ENCODE measurements at places on chromosomes 7 and 10. TPM values are rescaled to one million over a fixed set of nuclear protein-coding genes. Genes with fewer than 3 reads are reported as not detected.

PITX3 gene
- total RNA-seq, result not detected

BAG3 gene
- total RNA-seq, result 105 TPM

SLC18A3 gene
- not detected for total RNA-seq

ESYT2 gene
- total RNA-seq, result 52.6 TPM

AASS gene
- total RNA-seq, result 8.7 TPM

METTL27 gene
- total RNA-seq, result 4.8 TPM

AOAH gene
- not detected for total RNA-seq

LEP gene
- not detected for total RNA-seq

DMBT1 gene
- total RNA-seq, result 0.02 TPM

DNA sequence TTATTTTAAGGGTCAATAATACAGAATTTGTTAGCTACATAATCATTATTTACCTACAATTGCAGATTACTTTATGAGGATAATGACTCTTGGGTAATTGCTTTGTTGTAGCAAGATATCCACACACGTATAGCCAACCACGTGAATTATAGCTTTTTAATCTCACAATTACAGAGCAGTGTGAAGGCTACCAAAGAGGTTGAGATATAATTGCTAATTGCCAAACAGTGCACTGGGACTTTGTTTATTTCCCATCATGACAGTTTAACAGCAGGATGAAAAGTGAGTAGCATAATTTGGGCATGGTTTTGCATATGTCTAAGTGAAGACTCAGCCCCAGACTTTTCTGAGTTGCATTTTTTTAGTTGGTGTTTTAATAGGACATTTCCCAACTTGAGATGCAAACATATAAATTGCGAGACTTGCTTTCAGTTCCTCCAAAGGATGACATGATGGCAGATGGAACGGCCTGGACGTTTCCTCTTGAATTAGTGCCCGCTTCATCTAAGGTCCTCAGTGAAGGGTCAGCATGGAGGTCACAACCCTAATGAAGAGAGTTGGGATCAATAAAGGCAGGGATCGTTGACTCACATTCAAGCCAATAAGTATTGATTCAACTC, 180.7 kb upstream of the GPR26 start:
- DNase-seq, result no peak

GRCh38 chr7:134992626-134993179, 6.4 kb downstream of the AGBL3 start:
- no peak for DNase-seq

GRCh38 chr7:152521420-152522337, 85.9 kb upstream of the KMT2C start:
- no peak for DNase-seq

- peak; percentile 37 for DNase-seq
Measured at GRCh38 chr7:93442478-93443224, 131.9 kb downstream of the CALCR start.

DNA sequence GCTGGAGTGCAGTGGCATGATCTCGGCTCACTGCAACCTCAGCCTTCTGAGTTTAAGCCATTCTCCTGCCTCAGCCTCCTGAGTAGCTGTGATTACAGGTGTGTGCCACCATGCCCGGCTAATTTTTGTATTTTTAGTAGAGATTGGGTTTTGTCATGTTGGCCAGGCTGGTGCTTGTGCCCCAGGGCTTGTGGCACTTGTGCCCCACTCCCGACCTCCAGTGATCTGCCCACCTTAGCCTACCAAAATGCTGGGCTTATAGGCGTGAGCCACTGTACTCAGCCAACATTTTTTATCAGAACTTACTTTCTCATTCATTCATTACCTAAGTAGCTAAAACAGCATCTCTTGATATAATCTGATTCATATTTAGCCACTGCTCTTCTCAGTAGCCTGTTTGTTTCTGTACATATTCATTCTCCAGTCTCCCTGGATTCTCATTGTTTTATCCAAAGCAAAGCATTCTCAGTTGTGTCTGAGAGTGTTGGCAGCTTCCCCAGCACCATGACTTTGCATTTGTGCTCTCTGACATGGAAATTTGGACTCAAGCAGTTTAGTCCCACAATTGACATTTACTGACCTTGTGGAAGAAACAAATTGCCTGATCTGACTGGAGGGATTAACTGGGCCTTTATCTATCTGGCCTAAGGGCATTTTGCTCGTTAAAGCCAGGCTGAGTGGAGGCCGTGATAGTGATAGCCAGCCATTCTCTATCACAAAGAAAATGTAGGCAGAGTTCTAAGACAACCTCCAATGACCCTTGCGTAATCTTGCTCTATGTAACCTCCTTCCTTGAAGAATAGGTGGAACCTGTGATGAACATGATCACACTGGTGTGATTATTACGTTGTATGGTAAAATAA, 44.9 kb downstream of the AKR1B15 start:
- peak; percentile 96 for DNase-seq

DNA sequence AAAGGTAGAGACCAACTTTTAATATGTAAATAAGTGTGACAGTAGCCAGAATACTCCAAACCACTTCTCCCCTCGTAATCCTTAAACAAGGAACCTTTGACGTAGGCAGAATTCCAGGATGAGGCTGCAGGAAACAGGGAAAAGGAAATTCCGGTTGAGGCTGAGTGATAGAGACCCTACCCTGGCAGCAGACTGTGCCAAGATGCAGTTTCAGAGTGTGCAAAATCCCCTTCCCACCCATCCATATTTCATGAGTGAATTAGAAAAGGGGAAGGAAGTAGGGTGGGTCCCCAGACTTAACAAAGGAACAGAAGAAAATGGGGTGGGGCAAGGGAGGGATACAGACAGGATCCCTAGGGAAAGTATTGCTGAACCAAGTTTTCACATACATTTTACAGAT, 143.0 kb downstream of the RAPGEF5 start:
- DNase-seq, result no peak

GRCh38 chr10:28722065-28722803, 44.9 kb downstream of the BAMBI start:
- no peak for DNase-seq

DNA sequence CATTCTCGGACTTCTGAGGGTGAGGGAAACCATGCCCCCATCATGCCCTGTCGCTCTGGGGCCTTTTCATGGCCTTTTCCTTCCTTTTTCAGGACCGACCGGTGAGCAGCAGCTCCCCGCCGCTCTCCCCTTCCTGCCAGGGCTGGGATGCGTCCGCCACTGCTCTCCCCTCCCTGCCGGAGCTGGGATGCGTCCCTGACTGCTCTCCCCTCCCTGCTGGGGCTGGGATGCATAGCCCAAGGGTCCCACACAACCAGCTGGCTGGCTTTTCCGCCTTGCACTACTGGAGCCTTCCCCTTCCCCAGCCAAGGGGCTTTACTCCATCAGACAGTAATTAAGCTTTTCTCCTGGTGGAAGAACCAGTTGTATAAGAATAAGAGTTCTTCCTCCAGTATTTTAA, 129.7 kb upstream of the COBL start:
- no peak for DNase-seq

DNA sequence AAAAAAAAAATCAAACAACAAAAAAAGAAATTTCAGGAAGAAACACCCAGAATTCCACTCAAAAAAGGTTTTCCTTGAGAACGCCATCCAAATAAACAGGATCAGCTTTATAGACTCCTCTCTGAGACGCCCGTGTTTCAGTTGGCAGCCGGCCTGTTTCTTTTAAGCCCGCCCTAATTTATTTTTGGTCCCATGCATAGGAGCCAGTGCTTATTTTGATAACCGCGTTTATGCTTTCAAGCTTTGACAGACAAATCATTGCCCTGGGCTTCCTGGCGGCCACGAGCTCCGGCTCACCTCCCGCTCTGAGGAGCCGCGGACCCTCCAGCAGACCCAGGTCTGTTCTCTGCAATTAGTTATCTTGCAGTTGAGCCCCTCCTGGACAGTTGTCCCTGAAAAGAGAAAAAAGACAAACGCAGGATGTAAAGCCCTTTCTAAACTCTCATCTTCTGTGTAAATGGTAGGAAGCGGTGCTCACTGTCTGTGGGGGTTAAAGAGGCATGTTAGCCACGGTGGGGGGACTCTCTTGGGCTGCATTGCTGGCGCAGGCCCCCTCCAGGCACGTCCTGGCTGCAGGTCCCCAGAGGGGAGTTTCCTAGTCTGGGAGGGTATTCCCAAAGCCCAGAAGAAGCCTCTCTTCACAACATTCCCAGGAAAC, 22.2 kb upstream of the UNCX start:
- no peak for DNase-seq

- DNase-seq, result peak; percentile 30
Measured at GRCh38 chr7:82234457-82235049, 209.0 kb downstream of the CACNA2D1 start.

GRCh38 chr7:52261057-52261456, 774.4 kb upstream of the POM121L12 start:
- DNase-seq, result no peak

DNA sequence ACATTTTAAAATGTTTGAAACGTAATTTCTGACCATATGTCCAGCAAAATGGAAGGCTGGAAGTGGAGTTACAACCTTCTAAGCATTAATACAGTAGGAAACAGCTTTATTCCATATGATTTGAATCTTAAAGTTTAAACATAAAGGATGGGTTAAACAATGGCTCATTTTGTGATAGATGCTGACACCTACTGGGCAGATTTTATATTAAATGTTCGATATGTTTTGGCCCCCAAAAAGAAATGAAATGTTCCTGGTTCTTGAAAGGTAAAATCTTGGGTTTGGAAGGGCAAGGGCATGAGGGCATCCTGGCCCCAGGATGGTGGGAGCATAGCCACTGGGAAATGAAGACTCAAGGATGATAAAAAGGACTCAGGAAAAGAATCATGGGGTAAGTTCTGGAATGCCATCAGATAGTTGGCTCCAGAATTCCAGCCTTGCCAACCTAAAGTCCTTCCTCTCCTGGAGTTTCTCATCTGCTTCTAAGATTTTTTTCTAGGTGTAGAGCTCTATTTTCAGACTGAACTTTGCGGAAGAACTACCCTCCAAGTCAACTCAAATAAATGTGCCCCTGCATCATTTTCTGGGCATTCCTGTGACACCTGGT, 34.6 kb upstream of the SLC35G1 start:
- peak; percentile 4 for DNase-seq

GRCh38 chr10:105868935-105869334, 1227.8 kb downstream of the SORCS3 start:
- DNase-seq, result no peak

DNA sequence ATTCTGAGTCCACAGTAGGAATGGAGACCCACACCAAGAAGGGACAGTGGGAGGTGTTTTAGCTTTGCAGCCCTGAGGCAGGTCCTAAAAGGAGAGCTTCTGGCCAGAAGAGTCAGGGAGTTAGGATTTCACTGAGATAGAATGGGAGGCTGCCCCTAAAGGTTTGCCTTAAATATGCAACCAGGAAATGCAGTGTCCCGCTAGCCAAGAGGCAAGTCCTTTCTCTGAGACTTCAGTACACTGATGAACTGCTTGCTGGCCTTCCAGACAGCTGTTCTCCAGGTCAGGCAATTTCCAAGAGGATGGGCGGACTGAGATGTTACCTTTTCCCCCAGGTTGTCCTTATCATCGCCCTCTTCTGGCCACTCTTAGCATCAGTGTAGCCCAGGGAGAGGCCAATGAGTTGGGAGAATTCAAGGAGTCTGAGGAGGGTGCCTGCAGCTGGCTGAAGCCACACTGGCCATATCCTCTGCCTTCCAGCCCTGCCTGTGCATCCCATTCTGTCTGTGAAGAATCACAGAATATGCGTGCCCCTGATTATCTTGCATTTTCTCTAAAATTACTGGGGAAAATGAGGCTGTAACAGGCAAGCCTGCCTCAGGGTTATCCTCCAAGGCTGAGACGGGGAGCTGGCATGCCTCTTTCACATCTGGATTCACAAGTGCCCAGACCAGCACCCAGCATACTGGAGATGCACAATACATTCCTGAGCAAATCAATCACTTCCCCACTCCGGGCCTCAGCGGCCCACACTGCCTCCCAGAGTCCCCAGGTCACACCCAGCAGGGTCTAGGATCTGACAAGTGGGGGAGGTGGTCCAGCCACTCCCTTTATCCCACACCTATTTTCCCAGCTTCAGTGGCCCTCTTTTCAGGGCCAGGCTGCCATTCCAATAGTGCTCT, 2.4 kb downstream of the TLL2 start:
- peak; percentile 13 for DNase-seq

DNA sequence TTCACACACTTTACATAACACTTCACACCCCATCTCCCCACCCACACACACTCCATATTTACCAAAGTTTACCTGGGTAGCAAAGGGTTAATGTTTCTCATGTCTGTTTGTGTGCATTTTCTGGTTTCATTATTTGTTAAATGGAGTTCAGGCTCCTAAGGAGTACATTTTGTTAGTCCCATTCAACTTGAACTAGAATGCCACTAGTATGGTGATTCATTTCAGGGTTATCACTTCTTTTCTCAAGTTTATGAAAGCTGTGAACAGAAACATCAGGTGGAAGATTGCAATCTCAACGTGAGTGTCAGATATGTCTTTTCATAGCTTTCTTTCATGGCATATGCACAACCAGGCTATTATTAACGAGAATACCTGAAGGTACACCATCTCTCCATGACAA, 1027.5 kb downstream of the GATA3 start:
- DNase-seq, result no peak

- DNase-seq, result no peak
Measured at GRCh38 chr10:124671486-124672075, 72.6 kb downstream of the FAM53B start.

- DNase-seq, result no peak
Measured at GRCh38 chr7:151805191-151805590, 71.7 kb downstream of the PRKAG2 start.

DNA sequence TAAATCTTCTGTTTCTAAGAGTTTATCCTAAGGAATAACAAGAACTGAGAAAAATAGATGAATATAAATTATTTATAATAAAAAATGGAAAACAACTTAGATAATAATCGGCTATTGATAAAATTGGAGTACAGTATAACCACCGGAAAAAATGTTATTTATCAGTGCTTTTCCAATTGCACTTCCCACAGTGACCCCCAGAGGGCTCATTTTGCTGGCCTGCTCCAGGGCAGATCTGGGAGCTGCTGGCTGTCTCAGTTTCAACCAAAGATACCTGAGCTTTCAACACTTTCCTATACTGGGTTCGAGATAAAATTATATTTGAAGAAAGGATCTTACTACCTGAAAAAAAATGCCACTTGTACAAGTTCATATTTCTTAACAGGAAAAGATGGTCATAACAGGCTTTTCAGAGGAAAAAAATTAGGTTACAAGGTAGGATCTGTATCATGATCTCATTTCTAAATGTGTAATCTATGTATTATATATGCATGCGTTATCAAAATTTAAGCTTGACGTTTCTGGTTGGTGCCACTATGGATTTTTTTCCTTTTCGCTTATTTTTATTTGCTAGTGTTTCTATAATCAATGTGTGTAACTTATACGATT, 165.7 kb downstream of the NPSR1 start:
- peak; percentile 33 for DNase-seq

GRCh38 chr7:115662120-115662519, 368.4 kb downstream of the TFEC start:
- peak; percentile 25 for DNase-seq

Measured in HFFc6 (cell line).